ENCODE measurements at places on chromosomes 6 and 20.

DNA sequence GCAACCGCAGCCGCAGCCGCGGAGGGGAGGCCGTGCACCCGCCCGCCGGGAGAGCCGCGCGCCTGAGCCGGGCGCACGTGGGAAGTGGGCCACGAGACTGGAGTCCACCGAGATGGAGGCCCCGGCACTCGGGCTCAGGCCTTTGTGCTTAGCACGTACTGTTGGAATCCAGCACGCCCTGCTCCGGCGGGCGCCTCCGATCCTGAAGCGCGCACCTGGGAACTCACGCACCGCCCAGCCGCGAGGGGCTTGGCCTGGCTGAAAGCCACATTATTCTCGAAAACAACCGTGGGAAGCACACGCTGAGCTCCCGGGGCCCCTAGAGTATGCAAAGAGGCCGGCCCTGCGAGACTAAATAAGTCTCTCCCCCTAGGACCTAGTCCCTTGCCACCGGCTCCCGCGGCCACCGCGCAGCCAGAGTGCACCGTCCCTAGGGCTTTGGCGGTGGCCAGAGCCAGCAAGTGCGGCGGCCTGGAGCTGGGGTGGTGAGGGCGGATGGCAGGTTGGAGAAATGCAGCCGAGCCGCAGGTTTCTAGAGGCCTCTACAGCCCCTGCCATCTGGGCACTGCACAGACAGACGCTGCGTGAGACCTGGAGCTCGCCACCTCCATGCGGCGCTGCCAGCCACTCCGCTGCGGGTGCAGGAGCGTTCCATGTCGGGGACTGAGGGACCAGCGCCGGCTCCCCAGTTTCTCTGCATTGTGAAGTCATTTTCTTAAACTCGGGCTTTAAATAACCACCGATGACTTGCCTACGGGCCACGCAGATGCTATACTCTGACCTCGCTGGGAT lies 42.0 kb upstream of the LY86 start:
- peak; percentile 18 for DNase-seq

DNA sequence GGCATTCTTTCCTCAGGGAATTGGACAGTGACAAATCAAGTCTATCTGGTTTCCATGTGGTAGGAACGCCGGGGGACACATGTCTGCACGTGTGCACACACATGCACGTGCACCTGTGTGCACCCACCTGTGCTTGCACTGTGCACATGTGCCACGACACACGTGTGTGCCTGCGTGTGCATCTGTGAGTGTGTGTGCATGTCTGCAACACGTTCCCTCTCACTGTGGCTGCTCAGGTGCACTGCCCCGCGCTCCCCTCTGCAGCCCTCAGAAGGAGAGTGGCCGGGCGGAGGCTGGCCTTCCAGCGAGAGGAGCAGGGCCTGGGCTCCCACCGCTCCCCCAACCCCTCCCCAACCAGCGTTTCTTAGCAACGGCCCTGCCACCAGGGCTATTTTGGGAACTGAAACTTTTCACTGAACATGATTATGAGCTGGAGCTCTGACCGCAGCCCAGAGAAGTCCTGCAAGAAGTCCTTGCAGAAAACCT lies 147.8 kb downstream of the PHACTR3 start:
- DNase-seq, result no peak

DNA sequence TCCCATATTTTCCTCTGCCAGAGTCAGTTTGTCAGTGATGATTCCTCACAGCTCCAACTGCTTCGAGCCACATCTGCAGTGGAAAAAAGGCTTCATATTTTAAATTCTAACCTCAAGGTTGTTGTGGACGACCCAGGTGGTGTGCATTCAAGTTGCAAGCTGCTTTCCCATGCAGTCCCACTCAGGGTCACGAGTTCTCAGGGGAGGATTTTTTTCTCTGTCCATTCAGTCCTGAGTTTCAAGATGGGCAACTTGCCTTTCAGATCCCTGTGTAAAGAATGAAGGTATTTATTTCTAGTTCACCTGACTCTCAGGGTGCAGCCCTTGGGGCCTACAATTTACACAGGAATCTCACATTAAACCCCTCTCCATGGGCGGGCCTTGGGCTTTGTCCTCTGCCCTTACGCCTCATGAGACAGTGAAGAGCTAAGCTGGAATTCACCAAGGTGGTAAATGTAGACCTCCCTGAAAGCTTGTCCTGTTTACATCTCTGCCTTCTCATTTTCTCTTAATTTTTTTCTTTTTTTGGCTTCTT lies 65.9 kb downstream of the TPD52L1 start:
- DNase-seq, result no peak

- DNase-seq, result no peak
These were observed 95.3 kb downstream of the NFATC2 start for GRCh38 chr20:51447097-51447764.

DNA sequence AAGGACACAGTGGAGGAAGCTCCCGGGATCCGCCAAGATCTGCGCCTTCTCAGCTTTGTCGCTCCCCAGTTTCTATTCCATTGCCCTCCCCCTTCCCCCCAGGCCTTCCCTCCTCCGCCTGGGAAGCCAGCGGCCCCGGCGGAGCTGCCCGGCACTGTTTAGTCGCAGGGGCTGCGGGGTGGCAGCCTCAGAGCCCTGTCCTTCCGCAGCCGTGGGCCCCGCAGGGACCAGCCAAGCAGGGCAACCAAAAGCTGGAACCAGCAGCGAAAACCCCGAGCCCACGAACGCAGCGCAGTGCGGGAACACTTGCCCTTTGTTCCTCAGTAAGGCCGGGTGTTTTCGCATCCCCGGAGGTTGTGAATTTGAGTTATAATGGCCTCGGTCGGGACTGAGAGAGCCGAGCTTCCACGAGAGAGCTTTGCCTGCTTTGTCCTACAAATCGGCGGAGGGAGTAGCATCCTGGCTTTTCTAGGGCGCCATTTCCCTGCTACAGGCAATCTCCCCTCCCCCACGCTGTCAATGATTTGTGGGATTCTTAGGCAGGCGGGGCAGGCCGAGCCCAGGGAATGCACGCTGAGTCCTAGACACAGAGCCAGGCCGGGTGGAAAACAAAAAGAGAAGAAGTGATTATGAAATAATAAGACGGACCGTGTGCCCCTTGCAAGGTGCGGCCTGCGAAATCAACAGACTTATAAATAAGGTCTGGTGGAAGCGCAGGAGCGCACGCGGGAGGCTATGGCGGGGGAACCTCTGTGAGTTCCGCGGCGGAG lies 4.0 kb upstream of the TUBB2B start:
- DNase-seq, result no peak

GRCh38 chr6:76230711-76231110 lies 158.2 kb upstream of the IMPG1 start:
- peak; percentile 9 for DNase-seq

DNA sequence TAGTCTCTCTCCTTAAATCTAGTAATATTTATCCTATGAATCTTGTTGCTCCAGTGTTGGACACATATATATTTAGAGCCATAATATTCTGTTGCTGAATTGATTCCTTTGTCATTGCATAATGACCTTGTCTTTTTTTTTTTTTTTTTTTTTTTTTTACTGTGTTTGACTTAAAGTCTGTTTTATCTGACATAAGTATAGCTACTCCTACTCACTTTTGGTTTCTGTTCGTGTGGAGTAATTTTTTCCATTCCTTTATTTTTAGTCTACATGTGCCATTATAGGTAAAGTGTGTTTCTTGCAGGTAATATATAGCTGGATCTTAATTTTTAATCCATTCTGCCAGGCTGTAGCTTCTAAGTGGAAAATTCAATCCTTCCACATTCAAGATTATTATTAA lies 166.5 kb downstream of the GMDS start:
- DNase-seq, result no peak

DNA sequence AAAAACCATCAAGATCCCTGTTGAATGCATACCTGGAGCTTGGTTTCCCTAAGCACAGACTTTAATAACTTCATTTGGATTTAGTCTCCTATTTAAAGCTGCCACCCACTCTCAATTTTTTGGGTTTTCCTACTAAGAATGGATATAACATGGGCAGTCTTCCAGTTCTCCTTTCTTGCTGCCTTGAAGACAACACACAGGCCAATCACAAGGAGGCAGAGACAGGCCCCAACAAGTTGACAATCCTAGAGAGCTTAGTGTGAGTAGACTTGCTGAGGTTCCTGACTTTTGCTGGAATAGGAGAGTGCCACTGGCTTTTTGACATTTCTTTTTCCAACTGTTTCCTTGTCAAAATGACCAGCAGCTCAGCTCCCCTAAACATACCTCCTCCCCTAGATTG lies 112.3 kb upstream of the ESR1 start:
- no peak for DNase-seq

DNA sequence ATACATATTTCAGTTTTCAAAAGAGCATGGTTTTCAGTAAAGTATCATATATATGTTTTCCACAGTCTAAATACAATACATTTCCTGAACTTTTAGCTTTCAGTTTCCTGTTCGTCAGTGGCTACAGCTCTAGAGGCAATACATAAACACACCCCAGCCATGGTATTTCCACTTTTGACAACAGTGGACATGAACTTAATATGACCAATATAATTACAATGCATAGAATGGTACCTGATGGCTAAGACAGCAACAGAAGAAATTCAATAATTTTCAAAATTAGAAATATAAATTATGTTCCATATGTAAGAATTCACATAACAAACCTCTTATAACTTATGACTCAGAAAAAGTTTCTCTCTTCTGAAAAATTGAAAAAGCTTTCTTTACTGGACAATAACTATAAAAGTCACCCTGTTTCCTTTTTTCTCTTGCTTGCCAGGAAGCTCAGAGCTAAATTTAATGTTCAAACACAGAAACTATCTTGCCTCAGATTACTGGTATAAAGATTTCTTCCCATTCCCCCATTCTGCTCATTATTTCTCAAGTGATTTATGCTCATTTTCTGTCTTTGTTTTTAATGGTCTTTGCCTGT lies 19.2 kb downstream of the FKBP5 start:
- no peak for DNase-seq

DNA sequence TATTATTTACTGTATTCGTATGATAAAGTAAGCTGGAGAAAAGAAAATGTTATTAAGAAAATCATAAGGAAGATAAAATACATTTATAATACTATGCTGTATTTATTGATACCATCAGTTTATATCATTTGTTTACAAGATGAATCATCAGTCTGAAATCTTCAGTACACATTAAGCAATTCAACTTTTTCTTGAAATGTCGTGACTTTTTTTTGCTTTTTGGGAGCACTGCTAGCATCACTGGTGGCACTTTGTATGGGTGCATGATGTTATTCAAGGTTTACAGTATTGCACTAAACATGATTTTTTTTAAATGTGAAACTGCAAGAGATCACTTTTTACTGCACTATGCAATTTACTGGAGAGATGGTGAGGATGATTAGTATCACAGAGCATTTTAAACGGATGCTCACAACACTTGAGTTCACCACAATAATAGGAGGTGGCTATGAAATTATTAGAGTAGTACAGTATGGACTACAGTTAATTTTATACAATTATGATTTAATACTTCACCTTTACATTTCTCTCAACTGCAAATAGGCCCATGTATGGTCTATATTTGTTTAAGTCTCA lies 85.9 kb downstream of the SNAP25 start:
- DNase-seq, result no peak

GRCh38 chr6:160222491-160222890 lies 36.1 kb downstream of the SLC22A2 start:
- no peak for DNase-seq

- DNase-seq, result no peak
These were observed 214.3 kb downstream of the DLL1 start for GRCh38 chr6:170076466-170077165.

DNA sequence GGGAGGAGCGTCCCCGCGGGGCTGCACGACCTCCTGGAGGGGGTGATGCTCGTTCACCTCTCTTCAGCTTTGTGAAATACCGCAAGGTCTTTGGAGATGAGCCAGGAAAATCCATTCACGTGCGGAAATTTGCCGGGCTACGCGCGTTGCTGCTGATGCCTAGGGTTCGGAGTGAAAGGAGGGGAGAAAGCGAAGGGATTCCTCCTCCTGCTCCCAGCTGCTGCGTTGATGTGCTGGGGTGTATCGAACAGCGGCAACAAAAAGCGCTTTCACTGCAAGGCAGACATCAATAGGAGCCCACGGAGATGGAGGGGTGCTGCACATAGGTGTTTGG lies 391 bp upstream of the B3GAT2 start:
- DNase-seq, result no peak

- no peak for DNase-seq
These were observed 185.7 kb downstream of the SASH1 start for GRCh38 chr6:148528292-148528691.

- DNase-seq, result no peak
These were observed 278.3 kb upstream of the PLCB4 start for GRCh38 chr20:8790442-8791074.

GRCh38 chr20:25005220-25005619 lies 12.7 kb upstream of the APMAP start:
- no peak for DNase-seq

DNA sequence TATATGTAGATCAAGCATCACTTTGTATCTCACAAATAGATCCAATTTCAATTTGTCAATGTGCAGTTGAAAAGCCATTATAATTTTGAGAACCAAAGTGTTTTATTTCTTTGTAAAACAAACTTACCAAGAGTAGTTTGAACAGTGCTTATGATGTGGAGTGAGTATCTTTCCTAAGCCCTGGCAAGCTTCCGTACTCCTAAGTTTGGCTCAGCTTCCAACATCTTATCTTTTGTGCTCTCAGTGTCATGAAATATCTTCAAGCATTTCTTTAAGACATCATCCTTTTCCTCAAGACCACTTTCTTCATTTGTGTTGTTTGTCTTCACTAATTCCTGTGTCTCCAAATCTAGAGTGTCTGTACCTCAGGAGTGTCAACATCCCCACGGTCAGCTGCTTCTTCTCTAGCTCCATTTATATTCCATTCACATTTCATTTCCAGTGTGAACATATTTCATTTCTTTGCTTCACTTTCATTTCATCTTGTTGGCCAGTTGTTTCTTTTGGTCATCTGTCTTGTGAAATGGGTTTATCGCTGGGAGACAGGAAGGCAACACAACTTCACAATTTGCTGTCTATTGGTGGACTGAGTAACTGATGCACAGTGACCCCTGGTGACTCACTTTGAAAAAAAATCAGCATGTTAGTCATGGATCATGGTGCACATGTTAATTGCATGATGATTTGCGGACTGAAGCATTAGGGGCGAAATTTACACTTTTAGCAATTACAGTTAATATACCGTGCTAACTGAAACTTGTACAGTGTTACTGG lies 36.9 kb downstream of the SLC24A3 start:
- DNase-seq, result no peak

DNA sequence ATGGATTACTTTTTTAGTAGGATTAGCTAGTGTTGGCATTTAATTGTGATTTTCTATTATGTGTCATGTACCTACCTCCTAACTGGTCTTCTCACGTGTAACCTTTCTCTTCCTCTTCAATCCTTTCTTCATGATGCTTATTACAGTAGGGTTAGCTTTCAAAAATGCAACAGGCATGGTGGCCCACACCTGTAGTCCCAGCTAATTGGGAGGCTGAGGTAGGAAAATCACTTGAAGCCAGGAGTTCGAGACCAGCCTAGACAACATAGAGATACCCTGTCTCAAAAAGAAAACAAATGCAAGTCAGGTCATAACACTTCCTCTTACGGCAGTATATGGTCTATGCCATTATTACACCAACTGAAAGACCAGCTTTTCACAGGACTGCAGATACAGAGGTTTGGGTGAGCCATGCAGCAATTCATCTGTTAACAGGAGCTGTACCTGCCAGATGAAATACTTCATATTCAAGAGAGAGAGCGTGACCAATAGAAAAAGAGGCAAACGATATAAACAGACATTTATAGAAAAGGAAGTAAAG lies 195.0 kb downstream of the TMEM242 start:
- DNase-seq, result no peak

GRCh38 chr6:25295651-25296050 lies 16.5 kb downstream of the CARMIL1 start:
- no peak for DNase-seq

GRCh38 chr6:16399695-16400094 lies 161.3 kb downstream of the GMPR start:
- no peak for DNase-seq

GRCh38 chr6:52363228-52363867 lies 1.4 kb downstream of the PAQR8 start:
- DNase-seq, result no peak

GRCh38 chr6:121686611-121687023 lies 251.2 kb downstream of the GJA1 start:
- no peak for DNase-seq
